ENCODE measurements at places on chromosomes 3 and 15.

GRCh38 chr3:141529256-141529655, 42.4 kb downstream of the RASA2 start:
- DNase-seq: no peak

DNA sequence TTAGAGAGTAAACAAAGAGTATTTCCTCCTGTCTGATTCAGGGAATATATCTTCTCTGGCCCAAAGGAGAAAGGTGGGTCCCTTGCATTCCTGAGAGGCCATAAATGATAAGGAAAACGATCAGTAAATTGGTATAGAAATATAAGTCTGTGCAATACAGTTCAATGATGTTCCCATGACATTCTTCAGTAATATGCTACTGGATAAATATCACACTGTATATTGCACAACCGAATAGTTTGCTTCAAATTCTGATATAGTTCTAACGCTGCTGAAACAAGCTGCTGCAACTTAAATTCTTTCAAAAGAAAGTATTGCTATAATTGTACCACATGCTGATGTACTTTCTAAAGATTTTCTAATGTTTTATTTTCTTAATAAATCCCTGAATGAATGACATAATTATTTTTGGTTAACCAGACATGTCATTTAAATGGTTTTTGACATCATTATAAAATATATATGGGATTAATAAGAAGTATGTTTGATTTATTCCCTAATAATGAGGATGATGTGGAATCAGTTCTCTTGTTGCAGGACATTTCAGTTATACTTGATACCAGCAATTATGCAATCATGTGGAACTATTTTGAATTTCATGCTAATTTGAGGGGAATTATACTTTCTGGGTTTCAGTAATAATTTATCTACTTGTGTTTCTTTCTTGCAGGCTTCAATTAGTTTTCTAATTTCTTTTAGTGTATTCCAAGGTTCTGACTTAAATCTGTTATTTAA, 44.9 kb downstream of the FGF7 start:
- DNase-seq: no peak

DNA sequence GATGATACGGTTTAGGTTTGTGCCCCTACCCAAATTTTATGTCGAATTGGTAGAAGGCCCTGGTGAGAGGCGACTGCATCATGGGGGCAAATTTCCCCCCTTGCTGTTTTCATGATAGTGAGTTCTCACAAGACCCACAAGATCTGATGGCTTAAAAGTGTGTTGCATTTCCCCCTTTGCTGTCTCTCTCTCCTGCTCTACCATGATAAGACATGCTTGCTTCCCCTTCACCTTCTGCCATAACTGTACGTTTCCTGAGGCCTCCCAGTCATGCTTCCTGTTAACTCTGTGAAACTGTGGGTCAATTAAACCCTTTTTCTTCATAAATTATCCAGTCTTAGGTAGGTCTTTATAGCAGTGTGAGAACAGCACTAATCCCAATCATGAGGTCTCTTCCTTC, 381.2 kb downstream of the RSL24D1 start:
- no peak for DNase-seq

GRCh38 chr3:114320246-114320645, 26.4 kb downstream of the TIGIT start:
- no peak for DNase-seq

DNA sequence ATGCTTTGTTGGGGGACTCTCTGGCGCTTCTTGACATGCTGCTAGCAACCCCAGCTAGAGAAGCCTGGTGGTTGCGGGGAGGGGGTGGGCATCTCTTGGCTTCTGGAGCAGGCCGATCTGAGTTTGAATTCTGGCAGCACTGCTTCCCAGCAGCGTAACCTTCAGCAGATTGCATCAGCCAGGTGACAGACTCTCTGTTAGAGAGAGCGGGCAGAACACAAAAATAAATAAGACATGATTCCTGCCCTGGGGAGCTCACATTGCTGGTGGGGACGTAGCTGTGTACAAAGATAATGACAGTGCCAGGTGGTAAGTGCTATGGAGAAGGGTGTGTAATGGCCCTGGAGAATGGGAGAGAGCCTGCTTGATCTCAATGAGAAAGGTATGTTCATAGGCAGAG, 87.4 kb downstream of the THSD4 start:
- no peak for DNase-seq

All from Ammon's horn (tissue), 1 donor.